ENCODE measurements at places on chromosomes 2 and 18. TPM values are rescaled to one million over a fixed set of nuclear protein-coding genes. Genes with fewer than 3 reads are reported as not detected.

LAMA3 gene
- 46.3 TPM for total RNA-seq

DNA sequence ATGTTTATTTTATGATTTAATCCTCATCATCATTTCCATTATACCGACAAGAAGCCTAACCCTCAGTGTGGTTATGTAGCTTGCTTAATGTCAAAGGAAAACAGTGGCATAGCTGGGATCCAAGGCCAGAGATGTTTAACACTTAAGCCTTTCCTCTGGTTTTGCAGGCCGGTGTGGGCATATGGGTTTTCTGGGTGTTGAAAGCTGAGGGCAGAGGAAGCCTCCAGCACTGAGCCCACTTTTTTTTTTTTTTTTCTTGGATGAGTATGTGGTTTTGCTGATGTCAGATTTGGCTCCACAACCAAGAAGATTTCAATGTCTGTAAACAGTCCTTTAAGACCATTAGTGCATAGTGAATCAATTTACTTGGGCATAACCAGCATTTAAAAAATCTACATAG, 41.3 kb downstream of the LHCGR start:
- peak overlapping the region; percentile 12 for H3K27ac ChIP-seq
- no peak for DNase-seq
- no peaks in the 10 kb centered on the region for H3K36me3 ChIP-seq

DNA sequence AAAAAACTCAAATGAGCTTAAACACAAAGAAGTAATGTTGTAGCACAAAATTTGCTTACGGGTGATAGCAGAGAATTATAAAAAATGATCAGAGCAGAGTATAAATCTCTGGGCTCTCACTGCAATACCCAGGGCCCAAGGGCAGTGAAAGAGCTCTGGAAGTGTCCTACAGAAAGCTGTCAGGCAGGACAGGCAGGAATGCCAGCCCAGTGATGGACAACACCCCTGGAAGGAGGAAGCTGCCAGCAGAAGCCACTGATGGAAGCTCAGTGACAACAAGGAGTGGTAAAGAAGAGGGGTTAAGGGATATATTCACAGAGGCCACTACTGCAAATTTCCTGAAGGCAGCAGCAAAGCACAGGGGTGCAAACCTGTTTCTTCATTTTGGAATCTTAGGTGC, 214.9 kb downstream of the L3MBTL4 start:
- no peaks in the 10 kb centered on the region for H3K36me3 ChIP-seq
- no peaks in the 10 kb centered on the region for H3K4me1 ChIP-seq
- no peak overlapping the region for H3K4me3 ChIP-seq
- no peak for DNase-seq
- no peak overlapping the region for H3K27ac ChIP-seq

DNA sequence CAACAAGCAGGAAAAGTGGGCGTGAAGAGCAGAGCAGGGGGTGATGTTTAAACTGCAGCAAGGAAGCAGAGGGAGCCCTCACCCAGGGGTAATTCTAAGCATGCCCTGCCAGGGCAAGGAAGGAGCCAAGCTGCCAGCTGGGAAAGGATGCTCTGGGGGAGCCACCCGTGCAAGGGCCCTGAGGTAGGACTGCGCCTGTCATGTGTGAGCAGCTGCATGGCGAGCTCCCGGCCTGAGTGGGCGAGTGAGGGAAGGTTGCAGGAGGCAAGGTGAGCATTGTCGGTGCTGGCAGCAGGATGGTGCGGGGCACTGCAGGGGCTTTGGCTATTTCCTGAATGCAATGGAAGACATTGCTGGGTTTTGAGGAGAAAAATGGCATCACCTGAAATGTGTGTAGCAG, 107.2 kb downstream of the COPS8 start:
- H3K27ac ChIP-seq: no peak overlapping the region
- no peak for DNase-seq
- no peak overlapping the region for H3K4me3 ChIP-seq
- H3K4me1 ChIP-seq: peaks cover 21% of the 10 kb centered on the region
- no peaks in the 10 kb centered on the region for H3K36me3 ChIP-seq

DNA sequence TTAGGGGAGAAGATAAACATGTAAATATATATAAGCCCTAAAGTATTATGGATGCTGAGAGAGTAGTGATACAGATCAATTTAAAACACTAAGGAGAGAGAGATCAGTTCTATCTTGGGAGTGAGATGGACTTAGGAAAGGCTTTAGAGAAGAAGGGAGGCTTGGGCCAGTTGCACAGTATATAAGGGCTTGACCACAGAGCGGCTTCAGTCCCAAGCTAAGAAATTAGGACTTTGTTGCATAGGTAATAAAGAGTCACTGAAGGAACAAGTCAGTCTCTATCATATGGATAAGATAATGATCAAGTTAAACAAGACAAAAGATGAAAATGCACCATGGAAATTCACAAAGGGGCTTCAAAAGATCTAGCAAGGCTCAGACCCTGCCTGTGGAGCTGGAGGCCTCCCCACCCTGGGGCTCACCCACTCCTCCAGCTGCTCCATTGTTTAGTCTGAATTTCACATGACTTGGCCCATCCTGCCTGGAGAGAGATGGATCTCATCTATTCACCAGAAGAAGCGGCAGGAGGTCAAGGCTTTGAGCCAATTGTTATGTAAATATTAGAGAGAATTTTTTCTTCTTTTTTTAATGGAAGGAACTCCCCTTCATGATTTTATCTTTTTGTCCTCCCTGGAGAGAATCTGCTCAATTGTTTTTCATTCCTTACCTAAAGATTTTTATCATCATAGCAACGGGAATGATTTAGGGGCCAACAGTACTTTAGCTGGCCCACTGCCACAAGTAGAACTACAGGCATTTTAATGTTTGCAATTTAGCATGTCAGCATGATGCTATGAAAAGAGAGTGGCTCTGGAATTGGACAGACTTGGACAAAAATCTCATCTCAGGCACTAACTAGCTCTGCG, 44.0 kb downstream of the GYPC start:
- peaks cover 35% of the 10 kb centered on the region for H3K36me3 ChIP-seq
- no peak for DNase-seq

GRCh38 chr2:45241061-45241561, 231.9 kb upstream of the SIX2 start:
- no peak overlapping the region for H3K27ac ChIP-seq
- H3K4me1 ChIP-seq: peaks cover 20% of the 10 kb centered on the region
- no peak overlapping the region for H3K4me3 ChIP-seq
- DNase-seq: no peak

GRCh38 chr2:74441690-74442482, at the start of gene RTKN:
RTKN (minus strand) TSS chr2:74441937; CDS start chr2:74441816, 121 bp downstream.
- H3K27ac ChIP-seq: peak within 1 kb of the TSS; percentile 83
- DNase-seq: no peak
- no peaks in the 10 kb centered on the region for H3K36me3 ChIP-seq
- H3K4me3 ChIP-seq: peak within 1 kb of the TSS; percentile 45
